ENCODE measurements at places on chromosomes 7 and 10.

GRCh38 chr10:113135025-113135424, 185.0 kb downstream of the TCF7L2 start:
- DNase-seq = no peak

GRCh38 chr7:132211971-132212370, 364.3 kb downstream of the PLXNA4 start:
- DNase-seq = no peak

- DNase-seq = no peak
Measured at GRCh38 chr7:30799206-30799975, 28.2 kb downstream of the MINDY4 start.

- no peak for DNase-seq
Measured at GRCh38 chr10:70445718-70446657, 4.5 kb upstream of the NODAL start.

GRCh38 chr7:16970732-16971482, 89.1 kb upstream of the AGR3 start:
- DNase-seq = no peak

DNA sequence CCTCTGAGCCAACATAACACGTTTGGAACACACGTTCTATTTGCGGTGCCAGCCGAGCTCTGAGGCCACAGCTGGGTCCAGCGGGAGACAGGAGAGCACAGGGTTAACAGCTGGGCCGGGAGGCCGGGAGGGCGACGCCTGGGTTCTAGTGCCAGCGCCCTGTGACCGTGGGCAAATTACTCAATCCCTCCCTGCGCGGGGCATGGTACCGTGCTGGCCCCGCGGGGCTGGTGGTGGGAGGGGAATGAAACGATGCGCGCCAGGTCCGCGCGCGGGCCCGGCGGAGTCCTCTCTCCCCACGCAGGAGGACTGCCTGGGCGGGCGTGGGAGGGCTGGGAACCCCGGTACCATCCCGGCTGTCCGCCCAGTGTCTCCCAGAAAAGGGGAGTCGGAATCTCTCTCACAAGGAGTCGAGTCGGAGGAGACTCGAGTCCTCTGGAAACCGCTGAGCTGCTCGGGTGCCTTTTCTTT, 30.4 kb downstream of the LEP start:
- no peak for DNase-seq

- DNase-seq = no peak
Measured at GRCh38 chr7:196283-196682, 3.9 kb downstream of the FAM20C start.

GRCh38 chr7:51613911-51614357, 297.3 kb upstream of the COBL start:
- DNase-seq = no peak

- DNase-seq = no peak
Measured at GRCh38 chr10:99403674-99404073, 26.8 kb downstream of the GOT1 start.

GRCh38 chr7:151484971-151485707, 34.6 kb downstream of the RHEB start:
- no peak for DNase-seq

- no peak for DNase-seq
Measured at GRCh38 chr10:129912986-129913695, 50.9 kb downstream of the EBF3 start.

- no peak for DNase-seq
Measured at GRCh38 chr10:114628106-114628505, 30.0 kb downstream of the ABLIM1 start.

DNA sequence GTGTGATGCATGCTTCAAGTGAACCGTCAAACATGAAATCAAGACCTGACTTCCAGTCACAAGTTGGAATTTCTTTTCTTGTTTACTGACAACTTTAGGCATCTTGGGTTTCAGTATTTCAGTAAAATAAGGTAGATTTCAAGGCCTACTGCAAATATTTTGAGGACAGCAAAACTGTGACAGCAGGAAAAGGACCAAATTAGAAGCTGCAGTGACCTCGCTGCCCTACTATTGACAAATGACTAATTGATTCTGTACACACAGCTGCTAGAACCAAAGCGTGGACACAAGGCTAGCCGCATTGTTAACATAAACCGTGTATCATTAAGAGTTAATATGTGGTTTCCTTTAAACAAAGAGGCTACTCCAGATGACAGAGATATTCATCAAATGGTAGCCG, 105.7 kb upstream of the SEC61G start:
- DNase-seq = peak; percentile 47

GRCh38 chr10:73591935-73592699, 975 bp upstream of the USP54 start:
- no peak for DNase-seq

GRCh38 chr10:71401056-71401455, 4.3 kb downstream of the CDH23 start:
- no peak for DNase-seq

- no peak for DNase-seq
Measured at GRCh38 chr10:49243610-49244283, 55.2 kb upstream of the C10orf71 start.

GRCh38 chr7:73582664-73583202, 4.4 kb upstream of the TBL2 start:
- DNase-seq = no peak

DNA sequence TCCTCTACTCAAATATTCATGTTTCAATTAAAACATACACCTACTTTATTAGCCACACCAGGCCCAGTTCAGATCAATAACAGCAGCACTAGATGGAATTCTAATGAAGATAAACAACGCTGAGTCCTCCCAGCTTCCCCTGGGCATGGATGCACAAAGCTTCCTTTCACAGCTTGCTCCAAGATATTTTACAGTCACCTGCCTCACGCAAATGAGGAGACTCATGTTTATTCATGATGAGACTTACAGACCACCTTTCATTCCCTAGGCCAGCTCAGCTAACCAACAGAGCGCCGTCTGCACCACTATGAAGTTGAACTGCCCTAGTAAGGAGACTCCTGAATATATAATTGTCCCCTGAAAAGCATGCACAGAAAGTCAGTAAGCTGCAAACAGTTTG, 283.0 kb upstream of the AOAH start:
- DNase-seq = no peak

DNA sequence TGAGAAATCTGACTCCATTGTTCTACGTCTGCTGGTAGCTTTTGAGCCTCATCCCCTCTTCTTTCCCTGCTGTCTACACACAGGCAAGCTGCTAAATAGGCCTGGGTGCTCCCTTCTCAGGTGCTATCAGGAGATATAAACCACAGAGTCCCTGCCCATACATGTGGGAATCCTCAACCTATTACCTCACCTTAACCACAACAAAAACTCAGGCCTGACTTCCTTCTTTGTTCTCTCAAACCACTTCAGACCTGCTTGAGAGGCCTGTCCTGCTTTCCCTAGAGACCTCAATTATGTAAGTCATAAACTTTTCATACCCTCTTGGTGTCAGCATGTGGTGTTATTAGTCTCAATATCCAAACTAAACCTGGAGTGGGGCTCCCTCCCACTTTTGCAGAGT, 75.0 kb upstream of the MAGI2 start:
- DNase-seq = no peak

- DNase-seq = no peak
Measured at GRCh38 chr7:113071465-113071864, 15.2 kb downstream of the GPR85 start.

DNA sequence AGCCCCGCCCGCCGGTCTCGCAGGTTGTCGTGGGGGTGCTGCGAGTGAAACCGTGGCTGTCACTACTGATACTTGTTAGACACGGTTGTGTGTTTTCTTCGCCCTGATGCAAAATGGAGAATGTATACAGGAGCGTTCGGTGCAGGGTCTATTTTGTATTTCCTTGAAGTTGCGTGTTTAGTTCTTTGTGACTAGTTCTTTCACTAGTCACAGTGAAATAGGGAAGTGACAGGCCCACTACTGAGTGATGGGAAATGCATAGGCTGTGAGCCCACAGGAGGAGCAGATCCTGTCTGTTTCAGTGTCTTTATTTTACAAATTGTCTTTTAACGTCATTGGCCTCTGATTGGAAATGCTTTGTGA, 675 bp downstream of the ABRAXAS2 start:
- no peak for DNase-seq

DNA sequence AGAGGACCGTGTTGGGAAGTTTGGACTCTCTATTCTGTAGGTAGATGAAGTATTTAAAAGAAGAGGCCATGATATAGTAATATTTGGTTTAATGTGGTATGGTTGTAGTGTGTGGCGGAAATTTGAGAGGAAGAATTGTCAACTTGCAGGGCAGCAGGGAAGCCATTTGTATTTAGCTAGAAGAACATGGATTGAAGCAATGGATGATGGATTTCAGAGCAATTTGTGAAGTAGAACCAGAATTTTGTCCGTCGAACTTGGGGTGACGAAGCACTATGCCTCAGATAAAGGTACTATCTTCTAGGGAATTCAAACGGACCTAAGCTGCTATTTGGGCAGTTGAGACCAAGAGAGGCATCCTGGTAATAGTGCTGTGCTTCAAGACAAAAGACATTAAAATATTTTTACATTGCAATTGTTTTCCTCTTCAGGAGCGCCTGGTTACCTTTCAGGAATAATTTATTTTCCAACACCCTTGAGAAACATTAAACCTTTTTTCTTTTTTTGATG, 615 bp upstream of the WBP1L start:
- DNase-seq = no peak

GRCh38 chr7:81150951-81151361, 232.1 kb upstream of the SEMA3C start:
- DNase-seq = no peak

GRCh38 chr7:66454600-66455225, 174.0 kb upstream of the KCTD7 start:
- no peak for DNase-seq

GRCh38 chr10:107433605-107434004, 269.1 kb upstream of the SORCS1 start:
- no peak for DNase-seq

GRCh38 chr10:117240621-117241529, at the start of gene SLC18A2:
SLC18A2 (plus strand) TSS chr10:117241114; CDS start chr10:117241694, 580 bp downstream.
- DNase-seq = no peak

GRCh38 chr10:427761-428519, 261.5 kb downstream of the DIP2C start:
- peak; percentile 1 for DNase-seq

- no peak for DNase-seq
Measured at GRCh38 chr10:36475746-36476145, 649.7 kb upstream of the ANKRD30A start.

- DNase-seq = no peak
Measured at GRCh38 chr7:153034791-153035190, 275.2 kb downstream of the ACTR3B start.

- DNase-seq = no peak
Measured at GRCh38 chr7:122260336-122260735, 44.2 kb downstream of the FEZF1 start.

GRCh38 chr10:94626476-94626875, 57.1 kb upstream of the CYP2C18 start:
- DNase-seq = no peak

- no peak for DNase-seq
Measured at GRCh38 chr7:100971111-100972001, 2.0 kb downstream of the MUC12 start.

DNA sequence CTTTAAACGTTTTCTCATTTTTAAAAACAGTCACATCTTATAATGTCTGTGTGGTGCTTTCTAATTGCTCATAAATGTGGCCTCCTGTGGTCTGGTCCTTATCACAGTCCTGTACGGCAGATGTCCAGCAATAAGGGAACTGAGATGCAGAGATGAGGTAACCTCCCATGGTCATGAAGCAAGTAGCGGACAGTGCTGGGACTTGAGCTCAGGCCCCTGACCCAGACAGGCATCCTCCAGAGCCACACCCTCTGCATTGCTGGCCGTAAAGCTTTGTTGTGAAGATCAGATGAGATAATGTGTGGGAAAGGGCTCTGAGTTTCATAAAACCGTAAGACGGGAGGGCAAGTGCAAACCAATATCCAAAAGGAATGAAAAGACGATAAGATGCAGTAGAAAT, 48.2 kb downstream of the DYNC2I1 start:
- DNase-seq = no peak

GRCh38 chr10:43273543-43273942, 6.7 kb upstream of the RASGEF1A start:
- no peak for DNase-seq

- no peak for DNase-seq
Measured at GRCh38 chr7:155644971-155645509, 579 bp downstream of the RBM33 start.

GRCh38 chr7:114997487-114998404, 75.9 kb downstream of the MDFIC start:
- DNase-seq = no peak

- no peak for DNase-seq
Measured at GRCh38 chr7:5429253-5429856, 5.7 kb upstream of the TNRC18 start.

- DNase-seq = peak; percentile 76
Measured at GRCh38 chr7:150322833-150323681, at the start of the genes ACTR3C and LRRC61. ACTR3C (minus strand) TSS chr7:150323545; CDS start chr7:150295296, 28,249 bp downstream. LRRC61 (plus strand) TSS chr7:150323355; CDS start chr7:150336862, 13,507 bp downstream.

- no peak for DNase-seq
Measured at GRCh38 chr7:127872122-127872521, 159.1 kb downstream of the LRRC4 start.

DNA sequence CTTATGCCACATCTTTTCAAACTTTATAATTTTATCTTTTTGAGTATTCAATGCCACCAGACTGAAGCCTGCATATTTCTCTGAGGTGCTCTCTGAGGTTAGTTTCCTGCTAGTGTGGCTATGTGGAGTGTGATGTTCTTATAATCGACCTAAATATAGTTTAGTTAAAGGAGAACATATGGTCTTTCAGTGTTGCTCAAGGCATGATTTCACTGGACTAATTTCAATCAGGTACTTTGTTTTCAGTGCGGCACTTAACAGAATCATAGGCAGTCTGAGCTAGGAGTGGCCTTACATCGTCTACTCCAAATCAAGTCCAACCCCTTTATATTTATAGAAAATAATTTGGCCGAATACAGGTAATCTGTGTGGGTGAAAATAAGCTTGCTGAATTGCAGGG, 134.2 kb downstream of the NXPH1 start:
- no peak for DNase-seq

DNA sequence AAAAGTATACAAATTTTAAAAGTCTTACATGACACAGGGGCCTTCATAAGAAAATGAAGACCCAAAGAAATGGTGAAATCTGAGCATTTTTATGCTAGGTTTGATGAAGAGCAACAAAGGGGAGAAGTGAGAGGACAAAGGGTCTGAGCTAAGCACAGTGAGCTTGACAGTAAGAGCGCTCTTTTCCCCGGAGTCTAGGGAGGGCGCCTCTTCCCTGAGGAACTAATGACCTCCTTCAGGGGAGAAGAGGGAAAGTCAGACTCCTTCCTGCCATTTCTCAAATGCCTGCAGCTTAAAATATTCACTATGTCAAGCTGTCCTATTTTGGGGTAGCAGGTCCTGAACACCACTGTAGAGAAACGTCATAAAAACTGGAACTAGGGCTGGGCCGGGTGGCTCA, 18.1 kb upstream of the PAXIP1 start:
- no peak for DNase-seq

DNA sequence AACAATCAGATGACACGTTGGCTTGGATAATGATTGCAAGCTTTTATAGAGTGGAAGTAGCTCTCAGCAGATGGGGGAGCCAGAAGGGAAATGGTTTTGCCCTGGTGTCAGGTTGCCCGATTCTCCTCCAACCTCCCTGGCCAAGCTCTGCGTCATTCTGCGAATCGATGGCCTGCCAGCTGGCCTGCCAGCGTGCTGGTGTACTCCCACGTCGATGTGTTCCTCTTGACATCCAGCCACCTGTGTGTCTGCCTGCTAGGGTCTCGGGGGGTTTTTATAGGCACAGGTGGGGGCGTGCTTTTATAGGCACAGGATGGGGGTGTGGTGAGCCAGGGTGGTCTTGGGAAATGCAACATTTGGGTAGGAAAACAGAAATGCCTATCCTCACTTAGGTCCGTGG, 4.6 kb downstream of the NET1 start:
- DNase-seq = no peak

- no peak for DNase-seq
Measured at GRCh38 chr10:52488606-52489485, 174.8 kb downstream of the DKK1 start.
